Left ventricle myocardium inferior (tissue), 1 donor: ENCODE measurements at places on chromosomes 5 and 9. TPM values are rescaled to one million over a fixed set of nuclear protein-coding genes. Genes with fewer than 3 reads are reported as not detected.

The WNT8A gene
- total RNA-seq, result not detected

The EIF4EBP3 gene
- total RNA-seq, result 13.1 TPM

The SPAG8 gene
- 3.4 TPM for total RNA-seq

The CDC23 gene
- 20.2 TPM for total RNA-seq

The FGF1 gene
- total RNA-seq, result 59.9 TPM

The ZNF462 gene
- 29.2 TPM for total RNA-seq

DNA sequence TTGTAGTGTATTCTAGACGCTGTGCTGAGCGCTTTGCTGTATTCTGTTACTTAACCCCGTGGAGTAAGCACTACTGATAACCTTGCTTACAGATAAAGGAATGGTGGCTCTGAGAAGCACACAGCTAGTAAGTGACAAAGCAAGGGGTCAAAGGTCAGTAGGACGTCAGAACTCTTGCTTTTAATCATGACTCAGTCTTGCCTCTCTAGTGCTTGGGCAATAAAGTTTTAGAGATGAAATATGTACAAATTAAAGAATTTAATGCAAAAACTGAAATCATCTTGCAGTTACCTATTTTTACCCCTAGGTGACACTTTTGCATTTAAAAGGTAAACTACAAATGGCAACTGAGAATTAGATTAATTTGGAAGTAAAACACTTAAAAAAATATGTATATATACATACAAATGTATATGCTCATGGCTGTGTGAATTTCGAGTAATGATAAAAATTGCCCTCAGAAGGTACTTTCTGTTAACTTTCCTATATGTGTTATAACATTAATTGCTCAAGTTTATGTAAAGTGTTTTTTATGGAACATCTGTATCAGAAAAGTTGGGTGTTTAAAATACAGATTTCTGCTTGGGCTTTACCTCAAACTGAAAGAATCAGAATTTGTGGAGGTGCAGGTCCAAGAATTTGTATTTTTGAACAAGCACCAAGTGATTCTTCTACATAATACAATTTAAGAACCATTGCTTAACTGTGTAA, 175.1 kb upstream of the DAB2 start:
- no peak for DNase-seq

- no peak for DNase-seq
Observed at GRCh38 chr5:73298772-73299630, 126.0 kb downstream of the TMEM174 start.

DNA sequence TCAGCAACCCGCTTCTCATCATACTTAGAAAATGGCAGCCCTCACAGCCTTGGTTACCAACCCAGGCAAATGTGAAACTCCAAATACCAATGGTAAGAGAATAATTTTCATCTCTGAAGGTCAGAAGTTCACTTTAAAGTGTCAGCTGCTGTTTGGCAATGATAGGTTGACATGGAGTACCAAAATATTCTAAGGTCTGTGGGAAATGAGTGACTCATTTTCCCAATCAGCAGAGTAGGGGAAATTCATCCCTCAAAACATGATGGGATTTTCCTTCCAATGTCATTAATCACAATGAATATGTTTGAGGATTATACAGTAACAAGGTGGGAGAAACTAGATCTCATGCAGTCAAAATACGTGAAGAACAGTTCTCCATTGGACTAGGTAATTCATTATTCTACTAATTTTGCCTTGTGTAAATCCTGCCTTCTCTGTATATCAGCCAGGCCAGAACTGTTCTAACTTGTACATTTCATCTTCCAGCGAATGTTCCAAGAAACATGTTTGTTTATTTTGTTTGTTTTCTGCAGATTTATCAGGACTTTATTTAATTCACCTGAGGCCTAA, 53.1 kb upstream of the ERBIN start:
- DNase-seq, result no peak

DNA sequence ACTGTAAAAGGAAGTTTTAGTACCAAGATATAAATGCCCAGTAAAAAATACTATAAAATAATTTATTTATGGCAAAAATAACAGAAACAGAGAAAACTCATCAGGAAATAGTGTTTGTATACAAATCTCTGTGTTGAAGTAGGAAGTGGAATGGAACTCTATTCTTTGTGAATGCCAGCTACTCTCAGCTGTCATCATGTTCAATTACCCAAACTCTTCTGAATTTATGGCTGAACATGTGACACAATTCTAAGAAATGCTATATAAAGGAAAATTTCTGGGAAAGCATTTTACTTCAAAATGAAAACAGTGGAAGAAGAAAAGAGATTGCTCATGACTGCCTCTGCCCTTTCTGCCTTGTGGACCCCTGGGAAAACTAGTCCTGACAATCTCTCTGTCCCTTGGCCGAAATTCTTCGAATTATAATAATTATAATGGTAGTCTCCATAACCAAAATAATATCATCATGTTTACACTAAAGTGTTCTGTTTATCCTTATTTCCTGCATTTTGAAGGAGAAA, 522.3 kb upstream of the ST8SIA4 start:
- no peak for DNase-seq

DNA sequence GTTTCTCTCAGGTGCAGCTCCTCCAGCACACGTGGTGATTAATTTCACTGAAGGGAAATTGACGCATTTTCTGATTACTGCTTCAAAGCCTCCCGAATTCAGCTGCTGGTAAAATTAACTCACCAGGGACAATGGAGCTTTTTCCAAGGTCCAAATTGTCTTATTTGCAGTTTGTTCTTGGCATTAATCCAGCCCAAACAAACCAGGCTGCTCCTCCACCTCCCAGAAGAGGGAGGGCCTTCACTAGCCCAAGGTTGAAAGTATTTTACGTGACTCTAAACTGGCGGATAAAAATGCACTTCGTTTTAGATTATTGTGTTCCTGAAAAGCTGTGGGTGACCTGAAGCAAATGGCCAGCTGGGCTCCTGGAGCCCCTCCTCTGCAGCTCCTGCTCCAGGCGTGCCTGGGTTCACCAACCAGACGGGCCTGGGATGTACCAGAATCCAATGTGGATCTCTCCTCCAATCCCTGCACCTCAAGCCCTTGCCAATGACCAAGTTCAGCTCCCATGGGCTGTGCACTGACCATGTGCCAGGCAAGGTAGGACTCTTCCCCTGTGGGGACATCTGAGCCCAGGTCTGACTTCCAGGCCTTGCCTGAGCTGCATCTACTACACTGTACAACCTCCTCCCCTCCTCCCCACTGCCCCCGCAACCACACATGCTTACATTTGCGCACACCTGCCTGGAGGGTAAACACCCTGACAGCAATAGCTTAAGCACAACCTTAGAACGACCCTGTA, 193.4 kb downstream of the CDK5RAP2 start:
- no peak for DNase-seq

DNA sequence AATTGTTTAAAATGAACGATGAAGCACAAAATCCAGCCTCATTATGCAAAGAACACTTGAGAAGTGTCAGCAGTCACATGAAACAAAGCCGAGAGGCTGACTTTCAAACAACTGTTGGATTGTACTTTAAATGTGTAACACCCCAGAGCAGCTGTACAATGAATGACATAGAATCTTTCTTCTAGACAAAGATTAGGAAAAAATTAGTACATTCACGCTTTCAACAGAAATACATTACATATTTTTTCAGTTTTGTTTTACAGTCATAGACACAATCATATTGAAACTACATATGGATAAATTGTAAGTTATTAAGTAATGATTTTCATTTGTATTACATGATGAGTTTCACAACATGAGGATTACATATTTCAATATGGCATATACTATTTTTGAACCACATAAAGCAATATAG, 10.6 kb upstream of the AGXT2 start:
- DNase-seq, result no peak

DNA sequence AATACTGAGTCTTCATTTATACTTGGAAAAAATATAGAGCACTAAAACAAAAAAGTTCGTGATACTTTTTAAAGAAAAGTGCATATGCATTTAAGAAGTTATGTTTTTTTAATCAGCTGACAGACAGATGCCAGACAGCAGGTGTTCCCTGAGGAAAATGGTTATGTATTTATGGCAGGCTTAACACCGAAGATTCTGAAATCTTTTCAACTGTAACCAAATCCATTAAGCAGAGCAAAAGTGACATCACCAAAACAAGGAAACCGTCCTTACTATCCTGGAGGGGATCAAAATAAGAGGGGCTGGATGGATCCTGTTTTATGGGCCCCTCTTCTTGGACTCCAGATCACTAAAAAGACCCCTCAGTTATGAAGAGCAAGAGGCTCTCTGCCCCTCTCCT, 404.9 kb upstream of the ADAMTS16 start:
- DNase-seq, result no peak

DNA sequence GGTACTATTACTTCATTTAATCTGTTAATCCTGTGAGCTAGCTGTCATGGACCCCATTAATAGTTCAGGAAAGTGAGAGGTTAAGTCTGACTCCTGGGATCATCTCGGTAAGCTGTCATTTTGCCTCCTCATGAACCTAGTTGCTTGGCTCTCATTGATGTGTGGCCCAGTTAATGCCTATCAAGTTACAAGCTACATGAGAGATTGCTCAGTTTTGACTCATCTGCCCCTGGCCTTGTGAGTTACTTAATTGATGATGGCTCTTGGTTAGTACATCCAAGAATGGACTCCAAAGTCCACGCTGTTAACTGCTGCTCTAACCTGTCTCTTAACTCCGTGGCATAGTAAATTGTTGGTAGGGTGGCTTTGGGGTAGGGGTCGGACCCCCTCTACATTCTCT, 23.9 kb downstream of the LARP1 start:
- no peak for DNase-seq

DNA sequence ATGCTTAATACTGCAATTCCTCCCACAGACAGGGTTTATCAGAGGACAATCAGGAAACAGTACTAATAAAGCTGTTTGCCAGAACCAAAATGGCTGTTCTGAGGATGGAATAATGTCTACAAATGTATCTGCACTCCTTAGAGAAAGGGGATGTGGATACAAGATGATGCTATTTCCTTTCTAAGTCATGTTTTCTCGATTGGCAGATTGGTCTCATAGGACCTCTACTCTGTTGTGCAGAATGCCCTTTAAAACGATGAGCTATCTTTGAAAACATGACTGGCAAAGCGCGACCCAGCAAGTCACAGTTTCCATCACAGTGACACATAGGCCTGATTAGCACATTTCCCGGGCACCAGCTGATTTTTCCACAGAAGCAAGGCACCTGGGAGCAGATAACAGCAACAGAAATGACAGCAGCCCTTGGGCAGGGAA, 54.0 kb downstream of the AOPEP start:
- peak; percentile 46 for DNase-seq

- DNase-seq, result no peak
Observed at GRCh38 chr9:703392-703791, 138.1 kb upstream of the DMRT1 start.

DNA sequence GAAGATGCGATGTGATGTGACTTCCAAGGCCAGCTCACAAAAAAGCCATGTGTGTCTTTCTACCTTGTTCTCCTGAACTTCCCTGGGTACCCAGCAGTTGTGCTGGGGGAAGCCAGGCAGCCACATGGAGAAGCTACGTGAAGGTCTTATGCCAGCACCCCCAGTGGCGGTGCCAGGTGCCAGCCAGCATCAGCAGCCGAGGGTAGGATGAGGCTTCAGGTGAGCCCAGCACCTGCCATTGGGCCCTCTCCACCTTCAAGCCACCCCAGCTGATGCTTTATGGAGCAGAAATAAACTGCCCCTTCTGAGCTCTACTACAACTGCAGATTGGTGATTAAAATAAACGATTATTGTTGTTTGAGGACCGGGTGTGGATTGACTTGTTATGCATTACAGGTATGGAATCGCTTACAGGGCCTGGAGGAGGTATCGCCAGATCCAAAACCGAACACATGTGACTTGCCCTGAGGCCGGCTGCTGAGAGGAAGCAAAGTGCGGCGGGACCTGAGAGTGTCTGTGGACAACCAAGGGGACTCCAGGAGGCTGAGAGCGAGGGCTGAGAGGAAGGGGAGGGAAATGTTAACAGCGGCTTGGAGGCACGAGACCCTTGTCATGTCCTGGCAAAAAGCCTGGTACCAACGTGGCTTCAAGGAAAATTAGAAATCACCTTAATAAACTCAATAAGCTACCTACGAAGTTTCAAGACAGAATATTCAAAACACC, 36.0 kb upstream of the OLFM1 start:
- DNase-seq, result no peak
